ENCODE measurements at places on chromosomes 12 and 14. TPM values are rescaled to one million over a fixed set of nuclear protein-coding genes. Genes with fewer than 3 reads are reported as not detected.

Gene AMHR2
- not detected for total RNA-seq

Gene TAC3
- not detected for total RNA-seq

Gene CIDEB
- total RNA-seq, result 1.5 TPM

Gene TMCC3
- total RNA-seq, result 1.1 TPM

Gene TAS2R43
- 0.19 TPM for total RNA-seq

Gene SRRM4
- not detected for total RNA-seq

Gene PRB2
- total RNA-seq, result not detected

Data from regular cardiac myocyte (primary cell).